ENCODE measurements at places on chromosomes 4 and X.

- DNase-seq, result no peak
Measured at GRCh38 chr4:75908555-75908954, 6.3 kb upstream of the PPEF2 start.

DNA sequence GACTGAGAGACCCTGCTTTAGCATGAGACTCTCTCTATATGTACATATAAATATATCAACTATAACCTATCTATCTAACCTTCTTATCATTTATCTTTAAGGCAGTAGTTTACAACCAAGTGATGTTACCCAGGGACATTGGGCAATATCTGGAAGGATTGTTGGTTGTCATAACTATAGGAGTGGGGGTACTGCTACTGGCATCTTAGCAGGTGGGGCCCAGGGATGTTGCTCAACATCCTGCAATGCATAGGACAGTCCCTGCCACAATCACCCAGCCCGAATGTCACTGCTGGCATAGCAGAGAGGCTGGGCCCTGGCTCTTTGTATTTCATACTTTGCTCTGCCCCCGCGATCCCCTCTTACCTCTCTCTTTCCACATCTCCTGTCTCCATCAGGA lies 397.7 kb downstream of the IL15 start:
- no peak for DNase-seq

DNA sequence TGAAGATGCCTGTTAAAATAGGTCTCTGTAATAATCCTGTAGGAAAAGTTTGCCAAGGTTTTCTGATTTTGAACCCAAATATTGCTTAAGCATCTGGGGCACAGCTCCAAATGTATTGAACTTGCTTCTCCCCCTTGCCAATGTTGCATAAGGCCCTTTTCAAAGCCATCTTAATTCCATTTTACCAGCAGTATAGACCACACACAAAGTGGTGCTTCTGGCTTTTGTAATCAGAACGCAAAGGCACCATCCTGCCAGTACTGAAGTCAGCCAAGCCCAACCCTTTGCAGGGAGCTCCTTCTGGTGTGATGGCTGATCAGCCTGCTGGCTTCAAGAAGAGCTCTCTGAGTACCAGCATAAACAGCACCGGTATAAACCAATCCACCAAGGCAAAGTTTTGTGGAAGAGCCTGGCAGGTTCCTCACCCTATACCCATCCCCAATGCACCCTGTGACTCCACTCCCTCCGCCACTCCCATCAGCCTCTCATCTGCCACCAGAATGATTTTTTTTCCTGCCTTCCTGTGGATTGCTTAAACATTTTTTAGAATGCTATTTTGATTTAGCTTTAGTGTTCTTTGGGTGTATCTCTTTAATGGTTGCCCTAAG lies 39.2 kb upstream of the USP9X start:
- no peak for DNase-seq

DNA sequence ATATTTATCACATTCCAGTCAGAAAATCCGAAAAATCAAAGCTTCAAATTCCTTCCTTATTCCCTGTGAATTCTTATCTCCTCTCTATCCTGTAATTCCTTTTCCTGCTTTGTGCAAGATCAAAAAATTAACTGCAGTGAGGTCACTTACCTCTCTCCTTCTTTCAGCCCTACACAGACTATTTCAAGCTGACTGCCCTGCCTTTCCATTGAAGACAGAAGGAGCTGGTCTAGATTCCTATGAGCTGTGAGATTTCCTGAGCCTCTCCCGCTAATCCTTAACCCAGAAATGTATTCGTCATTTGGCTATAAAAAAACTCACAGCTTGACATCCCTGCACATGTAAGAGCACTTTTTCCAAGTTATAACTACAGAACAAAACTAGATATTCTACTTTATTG lies 26.6 kb downstream of the TRIML2 start:
- no peak for DNase-seq

DNA sequence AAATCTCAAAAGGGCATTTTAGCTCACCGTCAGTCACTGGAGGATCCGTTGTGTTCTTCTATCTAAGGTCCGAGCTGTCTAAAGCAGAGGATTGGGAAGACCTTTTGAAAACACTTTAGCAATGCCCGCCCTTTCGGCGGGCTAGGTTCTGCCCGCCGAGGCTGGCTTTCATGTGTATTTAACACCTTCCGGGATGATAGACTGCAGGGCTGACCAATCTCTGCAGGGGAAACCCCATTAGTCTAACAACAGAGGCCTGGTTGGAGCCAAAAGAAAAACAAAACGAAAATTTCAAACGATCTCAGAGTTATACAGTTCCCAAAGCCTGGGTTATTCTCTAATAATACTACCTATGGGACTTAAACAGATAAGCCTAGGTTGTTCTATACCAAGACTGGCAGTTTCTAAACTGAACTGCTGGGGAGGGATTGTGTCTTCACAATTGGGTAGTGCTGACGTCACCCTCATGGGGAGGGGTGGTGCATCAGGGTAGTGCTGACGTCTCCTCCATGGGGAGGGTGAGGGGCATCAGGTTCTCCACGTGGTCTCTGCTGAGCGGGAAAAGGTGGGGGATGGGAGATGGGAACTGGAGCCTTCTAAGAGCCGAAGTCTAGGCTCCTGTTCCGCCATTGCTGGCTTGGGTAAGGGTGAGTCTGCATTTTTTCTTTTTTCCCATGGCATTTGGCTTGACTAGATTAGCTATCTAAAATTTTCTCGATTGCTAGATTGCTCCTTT lies 14.8 kb upstream of the CUL4B start:
- DNase-seq, result no peak

- DNase-seq, result no peak
Measured at GRCh38 chrX:17732138-17732783, 5.0 kb upstream of the SCML1 start.

GRCh38 chr4:167021545-167022155 lies 212.6 kb downstream of the SPOCK3 start:
- peak; percentile 51 for DNase-seq

- no peak for DNase-seq
Measured at GRCh38 chrX:130179579-130180215, 7.9 kb downstream of the RAB33A start.

DNA sequence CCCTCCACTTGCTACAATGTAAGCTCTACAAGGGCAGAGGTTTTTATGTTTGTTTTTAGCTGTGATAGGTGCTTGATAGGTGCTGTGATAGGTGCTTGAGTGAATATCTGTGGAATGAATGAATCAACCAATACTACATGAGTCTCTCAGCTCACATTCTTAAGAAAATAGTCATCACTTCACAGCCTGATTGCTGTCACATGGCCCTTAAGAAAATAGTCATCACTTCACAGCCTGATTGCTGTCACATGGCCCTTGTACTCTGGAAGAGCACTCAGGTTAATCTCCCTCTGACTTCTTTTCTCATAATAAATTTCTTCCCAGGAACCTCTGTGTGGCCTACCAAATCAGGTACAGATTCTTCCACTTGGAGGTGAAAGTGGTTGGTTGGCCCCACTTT lies 335.2 kb downstream of the TENM3 start:
- DNase-seq, result no peak

GRCh38 chr4:7242766-7243165 lies 50.4 kb downstream of the SORCS2 start:
- no peak for DNase-seq

DNA sequence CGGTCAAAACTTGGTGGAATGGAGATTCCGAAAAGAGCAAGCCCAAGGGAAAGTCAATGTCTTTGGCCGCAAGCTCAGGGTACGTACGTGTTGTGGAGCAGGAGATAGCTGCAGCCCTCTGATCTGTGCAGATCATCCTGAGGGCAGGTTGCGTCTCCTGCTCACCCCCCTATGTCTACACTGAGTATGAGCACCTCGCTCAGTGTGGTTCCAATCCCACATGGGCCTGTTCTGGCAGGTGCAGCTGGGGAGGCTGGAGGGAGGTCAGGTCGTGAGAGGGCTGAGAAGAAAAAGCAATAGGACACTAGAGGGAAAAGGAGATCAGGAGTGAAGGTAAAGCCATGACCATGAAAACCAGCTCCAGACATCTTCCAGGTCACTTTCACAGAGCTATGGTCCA lies 142.1 kb downstream of the DCTD start:
- DNase-seq, result no peak

- no peak for DNase-seq
Measured at GRCh38 chr4:142886566-142886965, 40.5 kb upstream of the INPP4B start.

- no peak for DNase-seq
Measured at GRCh38 chr4:20684852-20685763, 15.2 kb upstream of the PACRGL start.

GRCh38 chr4:25493466-25493865 lies 116.4 kb downstream of the ANAPC4 start:
- DNase-seq, result no peak

GRCh38 chrX:153883163-153883843 lies 2.7 kb downstream of the L1CAM start:
- no peak for DNase-seq

- no peak for DNase-seq
Measured at GRCh38 chrX:12895866-12896265, 10.6 kb upstream of the TLR8 start.

DNA sequence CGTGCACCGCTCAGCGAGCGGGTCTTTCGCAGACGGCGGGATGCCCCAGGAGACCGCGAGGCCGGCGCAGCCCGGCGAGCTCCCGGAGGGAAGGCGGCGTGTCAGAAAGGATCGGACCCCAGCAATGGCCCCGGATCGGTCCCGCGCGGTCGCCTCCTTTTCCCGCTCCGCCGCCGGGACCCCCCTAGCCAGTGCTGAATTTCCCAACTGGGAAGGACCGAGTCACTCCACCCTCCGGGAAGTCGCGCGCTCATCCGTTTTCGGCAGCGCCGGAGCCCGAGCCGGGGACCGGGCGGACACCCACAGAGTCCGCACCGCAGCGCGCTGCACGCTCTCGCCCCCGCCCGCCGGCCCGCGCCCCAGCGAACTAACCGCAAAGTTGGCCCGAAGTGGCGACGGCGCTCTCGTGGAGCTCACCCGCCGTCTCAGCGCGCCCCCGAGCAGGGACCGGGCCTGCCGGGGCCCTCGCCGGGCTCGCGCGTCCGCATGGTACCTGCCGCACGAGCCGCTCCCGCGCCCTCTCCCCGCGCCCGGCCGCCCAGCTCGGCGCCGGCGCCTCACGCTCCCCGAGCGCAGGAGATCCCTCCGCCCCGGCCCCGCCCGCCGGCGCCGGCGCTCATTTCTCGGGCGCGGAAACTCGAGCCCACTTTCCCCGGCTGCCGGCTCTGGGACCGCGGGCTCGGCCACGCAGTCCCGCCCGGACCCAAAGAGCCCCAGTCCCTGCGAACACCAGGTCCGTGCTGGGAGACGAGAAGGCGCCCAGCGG lies at the start of gene FAT1:
FAT1 (minus strand) TSS at position 565 of the 766 bp plus-strand sequence. CDS start 14,029 bp downstream, outside the sequence.
- peak; percentile 9 for DNase-seq

GRCh38 chrX:122238801-122239200 lies 945.3 kb upstream of the GRIA3 start:
- no peak for DNase-seq

DNA sequence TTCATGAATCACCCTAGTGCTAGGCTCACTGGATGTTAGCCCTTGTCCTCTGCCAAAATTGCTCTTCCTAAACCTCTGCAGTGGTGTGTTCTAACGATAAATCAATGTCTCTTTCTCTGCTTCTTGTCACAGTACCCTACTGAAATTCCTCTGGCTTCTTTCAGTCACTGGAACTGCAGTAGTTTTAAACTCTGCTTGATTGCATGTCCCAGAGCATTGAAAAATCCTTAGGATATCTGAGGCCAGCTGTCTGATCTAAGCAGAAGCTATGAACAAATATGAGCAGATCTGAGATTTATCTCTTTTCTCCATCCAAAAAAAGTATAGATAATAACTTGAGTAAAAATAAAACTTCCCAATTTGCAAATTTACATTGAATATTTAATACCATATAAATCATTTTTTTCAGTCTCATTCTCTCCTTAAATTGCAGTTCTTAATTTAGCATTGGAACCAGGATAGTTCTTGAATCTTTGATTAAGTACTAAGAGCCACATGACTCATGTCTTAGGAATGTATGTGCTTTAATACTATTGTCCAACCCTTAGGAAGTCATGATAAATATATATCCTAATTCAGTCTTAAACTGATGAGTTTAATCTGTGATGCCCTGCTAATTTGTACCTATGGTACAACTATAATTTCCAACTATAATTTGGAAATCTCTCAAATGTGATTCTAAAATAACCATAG lies 169.7 kb downstream of the PDHA2 start:
- DNase-seq, result no peak

DNA sequence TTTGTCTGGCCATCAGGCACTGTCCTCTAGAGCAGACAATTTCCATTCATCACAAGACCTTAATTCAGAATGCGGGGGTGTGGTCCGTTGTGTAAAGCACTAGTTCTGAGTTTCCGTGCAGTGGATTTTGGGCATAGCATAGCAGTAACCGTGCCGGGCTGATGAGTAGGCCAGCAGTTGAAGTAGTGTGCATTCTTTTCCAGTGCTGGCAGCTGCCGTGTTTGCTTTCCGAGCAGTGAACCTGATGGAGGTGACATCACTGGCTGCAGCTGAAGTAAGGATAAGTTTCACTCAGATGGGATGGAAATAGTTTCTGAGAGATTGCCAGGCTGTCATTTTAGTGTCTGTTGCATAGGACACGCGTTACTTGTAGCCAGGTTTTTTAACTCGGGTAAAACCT lies 107.0 kb upstream of the STIM2 start:
- no peak for DNase-seq

GRCh38 chrX:69156638-69157037 lies 8.6 kb downstream of the PJA1 start:
- no peak for DNase-seq

GRCh38 chr4:154781126-154781982 lies at the start of gene RBM46:
TSS of gene RBM46 (plus strand) at chr4:154781272. CDS start at chr4:154796753, 15,481 bp downstream.
- no peak for DNase-seq

- DNase-seq, result no peak
Measured at GRCh38 chrX:147853701-147854100, 58.0 kb upstream of the FMR1 start.
